H7 (cell line): ENCODE measurements at places on chromosomes 1 and 21.
A peak's percentile ranks its signal among the peaks of the same experiment; 100 is the strongest.

DNA sequence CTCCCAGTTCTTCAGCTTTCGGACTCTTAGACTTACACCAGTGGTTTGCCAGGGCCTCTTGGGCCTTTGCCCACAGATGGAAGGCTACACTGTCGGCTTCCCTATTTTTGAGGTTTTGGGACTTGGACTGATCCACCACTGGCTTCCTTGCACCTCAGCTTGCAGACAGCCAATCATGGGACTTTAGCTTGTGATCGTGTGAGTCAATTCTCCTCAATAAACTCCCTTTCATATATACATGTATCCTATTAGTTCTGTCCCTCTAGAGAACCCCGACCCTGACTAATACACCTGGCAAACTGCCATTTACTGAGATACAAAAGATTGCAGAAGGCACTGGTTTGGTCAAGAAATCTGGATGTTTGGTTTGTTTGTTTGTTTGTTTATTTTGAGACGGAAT lies 6.4 kb upstream of the RAB4A start:
- no peak for DNase-seq

GRCh38 chr21:21111309-21111920 lies 113.2 kb downstream of the NCAM2 start:
- no peak for DNase-seq

DNA sequence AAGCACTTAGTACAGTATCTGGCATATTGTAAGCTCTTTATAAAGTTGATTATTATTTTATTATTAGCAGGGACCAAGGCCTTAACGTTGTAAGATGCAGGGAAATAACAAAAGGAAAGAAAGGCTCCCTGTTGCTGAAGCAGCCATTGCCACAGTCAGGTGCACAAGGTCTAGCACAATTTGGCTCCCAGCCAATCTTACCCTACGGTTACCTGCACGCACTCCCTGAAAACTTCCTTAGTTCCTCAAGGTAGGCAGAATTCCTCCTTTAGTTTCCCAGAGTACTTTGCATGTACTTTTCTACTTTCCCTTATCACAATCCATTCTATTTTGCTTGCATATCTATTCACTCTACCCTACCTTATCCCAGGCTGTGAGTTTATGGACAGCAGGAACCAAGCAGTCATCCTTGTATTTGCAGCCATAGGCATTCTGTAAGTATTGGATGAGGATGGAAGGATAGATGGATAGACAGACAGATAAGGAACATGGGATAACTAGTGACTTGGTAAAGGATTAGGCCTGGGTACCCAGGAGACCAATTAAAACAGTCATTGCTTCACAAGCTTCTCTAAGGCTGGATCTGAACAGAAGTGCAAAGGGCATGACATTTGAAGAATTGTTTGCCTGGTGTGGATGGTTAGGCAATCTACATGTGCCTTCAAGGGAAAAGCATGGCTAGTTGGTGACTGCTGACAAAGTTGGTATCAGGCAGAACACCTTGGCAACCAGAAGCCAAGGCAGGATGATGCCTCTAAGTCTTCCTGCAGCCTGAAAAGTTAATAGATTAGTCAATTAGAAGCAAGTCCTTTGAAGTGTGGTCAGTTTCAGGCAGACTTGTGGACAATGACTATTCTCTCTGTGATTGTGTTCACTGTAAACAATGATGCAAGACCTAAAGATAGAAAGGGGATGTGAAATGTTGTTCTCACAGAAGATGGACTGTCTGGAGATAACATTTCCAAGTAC lies 20.8 kb upstream of the JAK1 start:
- DNase-seq = no peak

- DNase-seq = no peak
Measured at GRCh38 chr1:162720996-162721395, 69.5 kb upstream of the HSD17B7 start.

DNA sequence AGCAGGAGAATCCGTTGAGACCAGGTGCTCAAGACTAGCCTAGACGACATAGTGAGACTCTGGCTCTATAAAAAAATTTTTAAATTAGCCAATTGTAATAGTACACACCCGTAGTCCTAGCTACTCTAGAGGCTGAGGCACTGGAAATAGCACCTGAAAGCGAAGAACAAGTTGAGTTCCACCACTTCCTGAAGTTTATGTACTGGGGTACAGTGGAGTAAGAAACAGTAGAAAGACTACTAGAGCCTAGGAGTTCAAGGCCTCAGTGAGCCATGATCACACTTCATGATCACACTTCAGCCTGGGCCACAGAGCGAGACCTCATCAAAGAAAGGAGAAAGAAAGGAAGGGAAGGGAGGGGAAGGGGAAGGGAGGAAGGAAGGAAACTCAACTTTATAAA lies 19.8 kb downstream of the RSBN1 start:
- DNase-seq = no peak

- DNase-seq = no peak
Measured at GRCh38 chr1:171300401-171300800, 13.6 kb upstream of the FMO4 start.

DNA sequence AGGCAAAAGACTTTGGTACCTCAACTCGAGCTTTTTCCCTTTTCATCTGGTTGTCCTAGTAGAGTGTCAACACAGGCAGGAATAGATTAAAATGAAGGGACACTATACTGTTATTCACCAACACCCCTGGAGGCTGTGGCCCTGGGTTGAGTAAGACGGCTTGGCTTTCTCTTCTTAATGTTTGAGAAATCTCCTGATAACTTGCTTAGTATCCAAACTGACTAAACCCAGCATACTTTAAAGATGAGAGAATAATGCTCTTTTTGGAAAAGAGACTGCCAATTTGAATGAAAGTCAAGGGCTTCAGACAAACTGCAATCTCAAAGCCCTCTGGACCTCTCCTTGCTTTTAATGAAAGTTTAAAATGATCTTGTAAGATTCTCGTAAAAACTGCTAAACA lies 2.6 kb upstream of the SLC30A1 start:
- DNase-seq = no peak

GRCh38 chr1:52239708-52240001 lies 97.8 kb downstream of the ZFYVE9 start:
- DNase-seq = no peak

GRCh38 chr21:44456214-44456914 lies 1.1 kb downstream of the LRRC3 start:
- peak; percentile 72 for DNase-seq

DNA sequence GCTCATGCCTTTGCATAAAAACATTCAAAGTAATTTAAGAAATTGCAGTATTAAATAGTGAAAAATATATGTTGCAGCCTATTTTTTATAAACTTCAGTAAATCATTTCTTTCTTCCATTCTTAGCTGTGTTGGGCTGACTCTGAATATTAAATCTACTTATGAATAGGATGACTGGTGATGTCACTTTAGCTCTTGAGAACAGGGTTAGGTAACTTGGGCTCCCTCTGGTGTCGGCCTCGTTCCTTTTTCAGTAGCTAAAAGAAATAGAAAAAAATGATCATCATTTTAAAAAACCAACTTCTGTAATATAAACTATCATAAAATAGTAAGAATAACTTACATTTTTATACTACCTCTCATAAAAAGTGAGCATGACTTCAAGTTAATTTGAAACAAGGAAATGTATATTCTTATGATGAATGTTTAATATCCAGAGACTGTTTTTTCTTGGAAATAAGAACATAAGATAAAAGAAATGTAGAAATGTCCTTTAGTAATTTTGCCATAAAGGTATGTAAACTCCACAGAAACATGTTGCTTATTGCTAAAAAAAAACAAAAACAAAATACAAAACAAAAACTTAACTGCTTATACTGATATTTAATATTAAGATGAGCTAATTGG lies 26.8 kb upstream of the NCAM2 start:
- DNase-seq = peak; percentile 52

DNA sequence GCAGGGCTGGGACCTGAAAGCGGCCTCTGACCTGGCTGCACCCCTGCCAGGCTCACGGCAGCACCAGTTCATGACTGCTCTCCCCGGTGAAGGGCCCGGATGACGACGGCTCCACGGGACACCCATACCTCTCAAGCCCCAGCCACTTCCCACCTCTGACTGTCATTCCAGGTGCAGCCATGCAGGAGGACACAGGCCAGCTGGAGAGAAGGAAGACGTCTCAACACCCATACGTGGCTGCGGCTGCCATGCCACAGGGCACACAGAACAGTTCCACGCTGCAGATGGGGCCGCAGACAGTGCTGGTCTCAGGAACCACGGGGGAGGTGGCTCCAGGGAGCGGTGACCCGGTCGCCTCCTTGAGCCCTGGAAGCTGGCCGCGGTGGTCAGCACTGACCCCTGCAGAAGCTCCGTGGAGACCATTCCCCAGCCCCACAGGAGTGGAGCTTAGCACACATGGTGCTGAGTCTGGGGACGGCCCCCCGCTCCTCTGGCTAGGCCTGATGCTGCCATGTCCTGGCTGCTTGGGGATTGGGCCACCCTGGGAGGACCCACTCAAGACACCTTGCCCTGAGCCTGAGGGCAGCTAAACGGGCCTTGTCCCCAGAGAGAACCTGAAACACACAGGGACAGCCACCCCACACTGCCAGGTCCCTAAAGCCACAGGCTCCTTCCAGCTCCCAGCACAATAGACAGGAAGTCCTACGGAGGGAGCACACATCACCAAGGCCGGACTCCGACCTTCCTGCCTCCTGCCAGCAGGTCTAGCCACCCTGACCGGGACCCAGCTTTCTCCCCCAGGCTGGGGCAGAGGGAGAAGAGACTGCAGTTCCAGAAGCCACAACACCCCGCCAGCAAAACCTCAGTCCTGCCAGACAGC lies 8.6 kb downstream of the WNT9A start:
- DNase-seq = peak; percentile 41

GRCh38 chr1:75482951-75483350 lies 128.0 kb downstream of the SLC44A5 start:
- no peak for DNase-seq

GRCh38 chr1:151584278-151584677 lies 27.6 kb upstream of the SNX27 start:
- DNase-seq = no peak

DNA sequence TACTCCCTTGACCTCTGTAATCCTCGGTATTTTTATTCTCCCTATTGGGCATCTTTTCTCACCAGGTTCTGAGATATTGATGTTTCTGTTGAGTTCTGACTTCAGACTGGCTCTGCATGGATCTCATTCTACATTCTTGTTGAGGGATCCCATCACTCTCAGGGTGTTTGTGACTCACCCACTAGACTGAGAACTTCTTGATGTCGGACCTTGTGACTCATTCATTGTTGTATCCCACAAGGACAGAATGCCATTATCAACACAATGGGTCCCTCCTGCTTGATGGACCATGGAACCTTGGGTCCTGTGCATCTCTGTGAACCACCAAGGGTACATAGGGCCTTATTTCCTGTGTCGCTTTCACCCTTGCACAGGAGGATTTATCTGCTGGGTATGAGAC lies 174.1 kb downstream of the PBX1 start:
- no peak for DNase-seq

GRCh38 chr1:10615332-10615731 lies 140.6 kb downstream of the PEX14 start:
- peak; percentile 29 for DNase-seq

- peak; percentile 90 for DNase-seq
Measured at GRCh38 chr1:151715726-151716404, 738 bp downstream of the CELF3 start.

GRCh38 chr1:238404481-238404880 lies 513.8 kb upstream of the ZP4 start:
- no peak for DNase-seq

DNA sequence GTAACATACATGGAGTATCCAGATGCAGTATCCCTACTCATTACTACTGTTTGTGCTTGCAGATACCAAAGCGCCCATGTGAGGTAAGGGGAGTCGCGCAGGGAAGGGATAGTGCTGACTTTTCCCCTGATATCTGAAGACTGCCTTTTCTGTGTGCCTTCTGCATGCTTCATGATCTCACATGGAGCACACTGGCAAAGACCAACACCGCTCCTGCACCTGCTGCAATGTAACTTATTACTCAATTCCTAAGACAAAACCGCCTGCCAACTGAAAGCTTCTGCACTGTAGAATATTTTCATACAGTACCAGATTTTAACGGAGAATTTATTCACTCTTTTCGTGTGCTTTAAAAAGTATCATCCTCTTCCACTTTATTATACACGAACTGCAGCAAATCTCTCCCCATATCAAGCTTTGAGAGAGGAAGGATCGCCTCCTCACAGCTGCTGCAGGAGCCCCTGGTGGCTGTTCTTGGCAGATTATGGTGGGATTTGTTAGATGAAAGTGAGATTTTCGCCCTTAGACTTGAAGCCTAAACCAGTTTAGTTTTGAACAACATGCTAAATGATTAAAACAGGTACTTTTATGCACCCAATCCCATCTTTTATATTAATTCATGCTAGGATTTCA lies 99.1 kb downstream of the PTPN14 start:
- peak; percentile 48 for DNase-seq

DNA sequence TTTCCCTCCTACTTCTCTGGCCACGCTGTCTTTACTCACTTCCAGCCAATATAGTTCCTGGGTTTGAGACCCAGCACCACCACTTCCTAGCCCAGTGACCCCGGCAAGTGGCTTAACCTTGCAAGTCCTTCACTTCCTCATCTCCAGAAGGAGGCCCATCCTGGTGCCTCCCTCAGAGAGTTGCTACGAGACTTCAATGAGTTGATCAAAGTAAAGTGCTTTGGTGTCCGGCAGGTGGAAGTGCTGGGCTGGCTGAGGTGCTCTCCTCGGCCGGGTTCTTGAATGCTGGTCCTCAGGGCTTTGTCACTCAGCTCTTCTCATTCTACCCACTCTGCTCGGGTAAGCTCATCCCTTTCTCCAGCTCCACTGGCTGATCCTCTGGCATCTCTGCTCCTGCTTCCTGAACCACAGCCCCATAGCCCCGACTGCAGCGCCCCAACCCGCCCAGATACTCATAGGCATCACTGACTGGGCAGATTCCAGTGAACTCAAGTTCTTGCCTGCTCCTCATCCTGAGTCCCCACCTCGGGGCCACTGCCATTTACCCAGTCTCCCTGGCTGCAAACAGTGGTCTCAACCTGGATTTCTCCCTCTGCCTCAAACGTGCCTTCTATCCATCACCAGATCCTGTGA lies 75.8 kb upstream of the WNT4 start:
- DNase-seq = no peak

DNA sequence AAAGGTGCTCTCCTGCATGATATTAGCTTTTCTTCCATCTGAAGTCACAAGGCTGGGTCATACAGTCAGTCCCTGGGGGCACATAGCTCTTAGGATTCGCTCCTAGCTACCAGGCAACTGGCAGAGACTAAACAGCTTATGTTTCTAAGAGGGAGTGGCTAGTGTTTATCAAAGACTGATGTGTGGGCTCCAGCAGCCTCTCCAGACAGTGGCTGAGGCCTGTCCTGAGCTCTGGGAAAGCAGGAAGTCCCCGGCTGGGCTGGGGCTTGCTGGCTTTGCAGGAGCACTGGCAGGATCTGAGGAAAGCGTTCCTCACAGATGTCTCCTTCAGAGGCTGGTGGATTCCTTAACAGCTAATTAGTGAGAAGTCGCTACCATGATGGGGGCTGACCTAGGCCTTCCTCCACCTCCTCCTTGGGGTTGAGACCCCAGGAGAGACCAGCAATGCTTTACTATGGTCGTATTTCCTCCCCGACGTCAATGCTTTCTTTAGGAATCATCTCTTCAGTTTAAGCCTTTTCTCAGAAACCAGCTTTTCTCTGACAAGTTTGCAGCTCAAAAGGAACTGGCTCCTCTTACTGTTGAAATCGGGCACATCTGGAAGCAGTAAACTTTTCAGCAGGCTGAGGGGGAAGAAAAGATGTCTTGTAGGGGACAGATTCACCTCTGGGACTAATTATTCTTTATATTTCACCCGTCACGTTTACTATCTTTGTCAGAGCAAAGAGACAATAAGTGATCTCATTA lies 33.5 kb upstream of the HHAT start:
- peak; percentile 52 for DNase-seq

GRCh38 chr1:80919426-80919825 lies 881.3 kb upstream of the ADGRL2 start:
- no peak for DNase-seq

- peak; percentile 33 for DNase-seq
Measured at GRCh38 chr21:45263534-45263933, 24.2 kb downstream of the POFUT2 start.
